ENCODE measurements at places on chromosomes 1 and 21.

GRCh38 chr1:226649244-226649643 lies 89.8 kb downstream of the ITPKB start:
- no peak for DNase-seq

DNA sequence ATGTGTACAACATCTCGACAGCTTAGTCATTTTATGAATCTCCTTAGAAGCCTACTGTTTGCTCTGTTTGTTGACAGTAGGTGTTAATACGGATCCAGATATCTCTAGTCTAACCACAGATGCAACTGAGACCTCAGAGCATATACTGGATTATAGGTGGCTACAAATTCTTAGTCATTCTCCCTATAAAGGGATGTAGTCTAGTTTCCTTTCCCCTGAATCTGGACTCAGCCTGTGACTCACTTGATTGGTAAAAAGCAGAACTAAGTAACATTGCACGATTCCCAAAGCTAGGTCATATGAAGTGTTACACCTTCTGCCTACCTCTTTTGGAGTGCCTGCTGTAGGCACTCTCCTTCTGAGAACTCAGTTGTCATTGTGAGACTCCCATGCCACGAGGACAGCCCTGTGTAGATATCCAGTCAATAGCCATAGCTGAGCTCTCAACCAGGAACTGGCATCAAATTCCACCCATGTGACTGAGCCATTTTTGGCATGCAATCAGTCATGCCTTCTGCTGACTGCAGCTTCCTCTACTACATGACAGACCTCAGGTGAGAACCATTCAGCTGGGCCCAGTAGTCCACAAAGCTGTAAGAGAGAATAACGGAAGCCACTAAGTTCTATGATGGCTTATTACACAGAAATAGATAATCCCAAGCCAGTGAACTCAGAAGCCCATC lies 135.9 kb upstream of the CHRM3 start:
- DNase-seq: peak; percentile 41

DNA sequence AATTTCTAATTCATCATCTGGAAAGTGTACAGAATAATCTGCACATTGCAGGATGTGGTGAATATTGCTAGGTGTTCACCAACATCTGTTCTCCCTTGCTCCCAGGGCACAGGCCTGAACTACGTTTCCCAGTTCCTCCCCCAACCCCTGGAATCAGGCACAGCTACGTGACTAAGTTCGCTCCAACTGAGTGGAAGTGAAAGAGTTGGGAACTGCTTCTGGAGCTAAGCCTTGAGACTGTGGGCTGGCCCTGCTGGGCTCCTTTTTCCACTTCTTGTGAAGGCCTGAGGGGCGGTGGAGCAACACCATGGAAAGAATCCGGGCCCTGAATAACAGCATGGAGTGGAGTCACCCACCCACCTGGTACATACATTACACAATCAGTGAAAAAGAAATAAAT lies 534.6 kb downstream of the SMYD3 start:
- peak; percentile 41 for DNase-seq

GRCh38 chr1:228013131-228013934 lies 6.5 kb downstream of the WNT3A start:
- DNase-seq: no peak

DNA sequence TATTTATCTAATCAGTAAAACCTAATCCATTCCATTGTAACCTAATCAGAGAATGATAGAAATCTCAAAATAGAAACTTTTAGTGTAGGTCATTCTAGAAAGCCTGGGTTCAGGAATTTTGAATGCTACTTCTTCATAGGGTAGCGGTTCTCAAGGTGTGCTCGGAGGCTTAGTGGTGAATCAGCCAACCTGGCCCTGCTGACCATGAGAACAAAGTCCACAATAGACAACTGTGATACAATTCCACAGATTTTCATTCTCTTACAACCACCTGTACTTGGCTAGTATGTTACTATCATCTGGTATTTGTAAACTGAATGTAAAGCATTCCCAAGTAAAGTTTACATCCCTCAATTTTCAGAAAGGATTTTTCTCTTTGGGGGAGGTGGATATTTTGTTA lies 7.5 kb upstream of the PUM1 start:
- DNase-seq: no peak

- peak; percentile 84 for DNase-seq
These were observed 708 bp downstream of the CDA start for GRCh38 chr1:20589331-20590278.
